Omental fat pad (tissue), 4 donors: ENCODE measurements at places on chromosomes 1 and 21. TPM values are rescaled to one million over a fixed set of nuclear protein-coding genes. Genes with fewer than 3 reads are reported as not detected.

The MYOC gene
- 4.9 TPM for total RNA-seq

The GRIK1 gene
- not detected for total RNA-seq

DNA sequence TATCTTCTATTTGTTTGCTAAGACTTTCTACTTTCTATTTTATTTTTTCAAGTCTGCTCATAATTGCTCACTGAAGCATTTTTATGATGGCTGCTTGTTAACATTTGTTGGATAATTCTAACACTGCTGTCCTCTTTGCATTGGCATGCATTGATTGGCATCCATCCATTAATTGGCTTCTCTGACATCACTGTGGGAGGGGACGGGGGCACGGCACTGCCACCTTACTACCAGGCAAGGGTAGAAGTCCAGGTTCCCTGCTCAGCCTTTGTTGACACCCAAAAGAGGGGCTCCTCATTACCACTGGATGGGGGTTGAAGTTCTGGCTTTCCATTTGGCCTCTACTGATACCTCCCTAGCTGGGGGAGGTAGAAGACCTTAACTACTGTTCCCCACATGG is 11.5 kb upstream of the ABCG1 start:
- DNase-seq, result no peak

DNA sequence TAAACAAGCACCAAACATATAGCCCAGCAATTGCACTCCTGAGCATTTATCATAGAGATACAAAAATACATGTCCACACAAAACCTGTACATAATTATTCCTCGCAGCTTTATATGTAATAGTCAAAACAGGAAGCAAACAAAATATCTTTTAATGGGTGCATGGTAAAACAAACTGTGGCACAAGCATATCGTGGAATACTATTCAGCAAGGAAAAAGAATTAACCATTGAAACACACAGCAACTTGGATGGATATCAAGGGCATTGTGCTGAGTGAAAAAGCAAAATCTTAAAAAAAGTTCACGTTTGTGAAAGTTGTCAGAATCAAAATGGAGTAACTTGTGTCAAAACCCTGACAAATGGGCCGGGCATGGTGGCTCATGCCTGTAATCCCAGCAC is 12.4 kb downstream of the TNFRSF9 start:
- DNase-seq, result no peak

GRCh38 chr1:82399093-82399492 is 598.4 kb downstream of the ADGRL2 start:
- DNase-seq, result no peak

The GSTM5 gene
- total RNA-seq, result 4.9 TPM

DNA sequence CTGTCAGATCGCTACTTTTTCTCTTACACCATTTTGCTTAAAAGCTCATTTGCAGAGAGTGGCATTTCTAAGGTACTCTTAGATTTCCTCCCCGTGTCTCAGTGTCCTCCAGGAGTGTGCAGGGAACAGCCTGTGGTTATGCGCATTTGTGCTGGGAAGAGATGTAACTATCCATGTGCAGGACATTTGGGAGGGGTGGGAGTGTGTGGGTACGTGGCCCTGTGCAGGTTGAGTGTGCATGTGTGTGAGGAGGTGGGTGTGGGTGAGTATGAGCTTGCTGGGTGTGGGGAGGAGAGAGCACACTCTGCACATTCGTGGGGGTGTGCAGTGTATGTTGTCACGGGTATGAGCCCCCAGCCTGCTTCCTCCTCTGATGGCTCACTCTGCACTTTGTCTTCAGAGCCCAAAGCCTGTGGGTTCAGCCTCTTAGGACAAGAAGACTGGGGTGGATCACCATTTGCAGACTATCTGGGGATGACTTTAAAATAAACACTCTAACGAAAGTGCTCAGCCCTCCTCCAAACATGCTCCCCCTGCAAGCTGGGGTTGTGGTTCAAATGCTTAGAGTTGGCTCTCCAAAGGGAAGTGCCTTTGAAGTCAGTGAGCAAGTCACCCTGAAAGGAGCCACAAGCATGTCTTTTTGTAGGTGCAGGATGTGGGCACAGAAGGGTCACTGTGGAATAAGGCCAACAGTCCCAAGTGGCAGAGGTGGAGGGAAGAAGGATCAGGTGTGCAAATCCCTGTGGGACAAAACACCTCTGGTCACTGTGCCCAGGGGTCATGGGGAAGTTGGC is 295.4 kb downstream of the RRAGC start:
- DNase-seq, result no peak

- no peak for DNase-seq
These were observed 138.8 kb downstream of the NTMT2 start for GRCh38 chr1:170284512-170284911.
